ENCODE measurements at places on chromosomes 7 and 10. TPM values are rescaled to one million over a fixed set of nuclear protein-coding genes. Genes with fewer than 3 reads are reported as not detected.

SLC35B4 gene
- 17.2 TPM for polyA plus RNA-seq

ITIH5 gene
- polyA plus RNA-seq = not detected

NMT2 gene
- polyA plus RNA-seq = 6.8 TPM

TWIST1 gene
- polyA plus RNA-seq = not detected

ALOX5 gene
- polyA plus RNA-seq = 193 TPM

HDAC9 gene
- polyA plus RNA-seq = 81.2 TPM

FAM25G gene
- polyA plus RNA-seq = not detected

KLF14 gene
- polyA plus RNA-seq = 0.11 TPM

OIT3 gene
- not detected for polyA plus RNA-seq

CALHM1 gene
- polyA plus RNA-seq = 1.4 TPM

RPEL1 gene
- polyA plus RNA-seq = not detected

LRRC17 gene
- not detected for polyA plus RNA-seq

OR13A1 gene
- polyA plus RNA-seq = 0.55 TPM

INSYN2A gene
- polyA plus RNA-seq = not detected

NEBL gene
- not detected for polyA plus RNA-seq

AEBP1 gene
- polyA plus RNA-seq = 3.7 TPM

C10orf95 gene
- 0.70 TPM for polyA plus RNA-seq

RSPH10B gene
- not detected for polyA plus RNA-seq

C7orf33 gene
- not detected for polyA plus RNA-seq

INA gene
- not detected for polyA plus RNA-seq

CUZD1 gene
- polyA plus RNA-seq = 1.0 TPM

BLNK gene
- polyA plus RNA-seq = 217 TPM

RAMP3 gene
- polyA plus RNA-seq = not detected

CDHR3 gene
- polyA plus RNA-seq = 0.36 TPM

ANKRD2 gene
- not detected for polyA plus RNA-seq

PNLIPRP3 gene
- polyA plus RNA-seq = not detected

TUBAL3 gene
- polyA plus RNA-seq = not detected
